ENCODE measurements at places on chromosomes 7 and 10.

DNA sequence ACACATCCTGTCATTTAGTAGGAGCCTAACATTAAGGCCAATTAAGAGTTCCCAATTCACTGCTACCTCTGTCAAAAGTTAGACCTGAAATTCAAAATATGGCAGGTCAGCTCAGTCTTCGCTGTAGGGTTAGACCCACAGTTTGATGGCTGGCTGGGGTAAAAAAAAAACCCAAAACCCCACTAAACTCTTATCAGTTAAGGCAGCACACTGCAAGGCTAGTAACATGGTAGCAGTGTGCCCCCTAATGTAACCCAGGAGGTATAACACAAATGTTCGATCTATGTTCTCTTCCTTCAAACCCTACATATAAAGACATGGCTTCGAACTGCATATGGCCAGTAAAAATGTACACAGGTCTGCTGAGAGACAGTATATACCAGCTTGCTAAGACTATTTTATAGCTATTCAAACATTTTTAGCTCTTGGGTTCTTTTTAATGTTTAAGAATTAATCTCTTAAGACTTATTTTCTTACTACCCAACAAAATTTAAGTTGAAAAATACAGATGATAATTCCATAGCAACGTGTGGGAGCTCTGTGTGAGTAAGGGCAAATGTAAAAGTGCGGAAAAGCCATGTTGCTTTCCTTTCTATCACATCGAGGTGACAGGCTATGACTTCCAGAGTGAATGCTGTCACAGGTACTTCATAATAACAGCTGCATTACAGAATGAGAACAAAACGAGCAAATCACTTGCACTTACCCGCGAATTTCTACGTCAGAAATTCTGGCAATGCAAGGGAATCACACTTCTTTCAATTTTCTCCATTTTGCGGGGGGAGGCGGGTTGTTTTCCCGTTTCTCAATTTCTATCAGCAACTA lies 168.4 kb upstream of the IMMP2L start:
- no peak for DNase-seq

DNA sequence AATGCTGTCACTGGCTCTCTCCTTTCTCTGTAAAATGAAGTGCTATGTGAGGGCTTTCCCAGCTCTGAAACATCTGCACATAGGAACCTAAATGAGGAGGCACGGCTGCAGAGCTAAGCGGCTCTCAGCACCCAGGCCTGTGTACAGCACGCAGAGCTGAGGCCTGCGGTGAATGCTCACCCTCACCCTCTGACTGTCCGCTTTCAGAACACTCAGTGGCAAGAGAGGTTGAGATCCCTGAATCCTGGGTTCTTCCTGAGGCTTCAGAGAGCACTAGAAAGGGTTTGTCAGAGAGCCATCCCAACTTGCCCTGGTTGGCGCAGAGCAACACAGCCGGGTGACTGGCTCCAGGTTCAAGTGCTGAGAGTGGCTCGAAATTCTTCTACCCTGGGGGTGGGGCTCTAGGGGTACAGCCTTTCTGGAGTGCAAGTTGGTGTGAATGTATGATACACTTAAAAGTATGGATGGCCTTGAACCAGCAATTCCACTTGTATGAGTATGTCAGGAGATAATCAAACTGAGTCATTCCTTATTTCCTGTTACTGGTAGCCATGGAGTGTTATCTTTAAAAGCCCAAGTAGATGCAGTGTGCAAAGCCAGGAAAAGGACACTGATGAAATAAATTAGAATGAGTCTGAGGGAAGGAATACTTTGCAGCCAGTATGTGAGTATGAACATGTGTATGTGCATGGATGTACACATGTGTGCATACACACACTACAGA lies 1.7 kb upstream of the CCDC201 start:
- DNase-seq, result no peak

DNA sequence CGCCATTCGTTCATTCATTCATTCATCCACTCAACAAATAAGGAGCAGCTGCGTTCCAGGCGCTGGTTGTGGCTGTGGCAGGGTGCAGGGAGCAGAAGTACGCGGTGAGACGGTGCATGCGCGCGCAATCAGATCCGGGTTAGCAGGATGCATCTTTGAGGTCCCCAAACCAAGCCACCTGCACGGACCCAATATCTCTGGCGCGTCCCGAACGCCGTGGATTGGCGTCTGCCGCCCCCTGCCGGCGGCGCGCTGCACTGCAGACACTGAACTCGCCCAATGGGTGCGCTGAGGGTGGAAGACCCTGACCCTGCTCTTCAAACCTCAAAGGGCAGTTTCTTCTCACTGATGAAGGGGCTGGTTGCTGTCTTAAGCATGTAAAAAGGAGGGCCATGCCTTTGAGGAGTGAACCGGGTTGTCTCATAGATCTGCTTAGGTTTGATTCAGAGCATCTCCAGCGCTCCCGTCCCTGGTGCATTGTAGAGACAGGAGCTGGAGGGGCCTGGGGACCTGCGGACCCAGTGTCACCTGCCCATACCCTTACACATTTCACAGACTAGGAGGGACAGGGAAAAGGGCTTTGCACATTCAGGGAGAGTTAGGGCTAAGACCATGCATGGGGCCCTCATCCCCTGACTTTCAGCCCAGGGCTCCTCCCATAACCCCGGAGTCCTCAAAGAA lies 102.5 kb downstream of the RAMP3 start:
- peak; percentile 79 for DNase-seq

DNA sequence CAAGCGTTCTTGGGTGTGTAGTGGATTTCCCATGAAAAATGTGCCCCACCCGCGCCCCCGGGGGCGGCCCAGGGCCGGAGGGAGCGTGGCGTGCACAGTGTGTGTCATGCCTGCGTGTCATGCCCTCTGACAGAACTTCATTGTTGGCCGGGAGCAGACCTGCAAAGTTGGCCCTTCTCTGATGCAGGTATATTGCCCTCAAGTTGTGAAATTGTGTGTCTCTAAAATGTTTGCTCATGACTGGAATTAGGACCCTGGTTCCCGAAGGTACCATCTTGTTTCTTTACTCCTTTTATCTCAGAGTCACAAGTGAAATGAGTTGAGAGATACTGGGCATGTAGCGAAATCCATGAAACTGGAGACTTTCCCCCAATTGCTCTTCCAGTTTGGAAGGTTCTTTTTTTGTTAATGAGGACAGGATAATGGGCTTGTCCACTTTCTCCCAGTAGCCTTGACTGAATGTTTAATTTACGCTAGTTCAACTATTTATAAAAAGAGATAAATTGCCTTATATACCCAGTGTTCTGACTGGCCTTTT lies 26.2 kb downstream of the ADK start:
- peak; percentile 53 for DNase-seq

- no peak for DNase-seq
Observed at GRCh38 chr7:84073186-84073875, 121.3 kb downstream of the SEMA3A start.

- no peak for DNase-seq
Observed at GRCh38 chr7:28581351-28581750, 169.0 kb downstream of the CREB5 start.

DNA sequence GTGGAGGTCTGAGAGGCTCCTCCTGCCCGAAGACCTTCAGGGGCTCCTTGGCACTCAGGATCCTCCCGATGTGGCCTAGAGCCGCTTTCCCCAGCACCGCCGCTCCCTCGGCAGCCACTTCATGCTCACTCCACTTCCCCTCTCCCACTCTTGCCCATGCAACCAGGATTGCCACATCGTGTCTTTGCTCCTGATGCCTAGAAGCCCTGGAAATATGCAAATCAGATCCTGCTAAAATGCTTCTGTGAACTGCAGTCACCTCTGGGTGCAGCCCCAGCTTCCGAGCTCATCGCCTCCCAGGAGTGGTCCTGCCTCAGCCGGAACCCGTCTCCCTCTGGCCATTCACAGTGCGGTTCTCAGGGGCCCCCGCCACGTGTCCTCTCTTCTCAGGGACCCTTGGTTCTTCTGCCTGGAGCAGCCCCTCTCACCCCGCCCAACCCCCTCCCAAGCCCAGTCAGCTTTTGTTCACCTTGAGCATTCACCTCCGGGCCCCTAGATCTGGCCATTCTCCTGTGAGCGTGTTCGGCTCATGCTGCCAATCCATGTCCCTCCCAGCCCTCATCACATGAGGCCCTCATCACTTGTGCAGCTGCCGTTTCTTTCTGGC lies 175.5 kb downstream of the ADARB2 start:
- DNase-seq, result no peak

DNA sequence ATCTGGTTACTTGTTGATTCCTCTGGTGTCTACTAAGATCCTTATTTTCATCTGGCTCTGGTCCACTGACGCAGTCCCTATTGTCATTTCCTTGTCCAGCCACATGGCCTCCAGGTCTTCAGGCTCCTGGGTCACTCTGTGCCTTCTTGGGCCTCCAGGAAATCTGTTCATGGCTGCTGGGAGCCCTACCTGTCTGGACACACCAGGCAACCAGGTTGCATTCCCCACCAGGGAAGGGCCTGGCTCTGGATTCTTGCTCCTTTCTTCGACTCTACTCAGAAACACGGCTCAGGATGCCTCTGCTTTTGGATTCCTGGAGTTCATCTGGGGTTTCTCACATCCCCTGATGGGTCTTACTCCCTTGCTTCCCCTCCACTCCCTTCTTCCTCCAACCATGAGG lies 8.0 kb upstream of the PPIF start:
- DNase-seq, result no peak

DNA sequence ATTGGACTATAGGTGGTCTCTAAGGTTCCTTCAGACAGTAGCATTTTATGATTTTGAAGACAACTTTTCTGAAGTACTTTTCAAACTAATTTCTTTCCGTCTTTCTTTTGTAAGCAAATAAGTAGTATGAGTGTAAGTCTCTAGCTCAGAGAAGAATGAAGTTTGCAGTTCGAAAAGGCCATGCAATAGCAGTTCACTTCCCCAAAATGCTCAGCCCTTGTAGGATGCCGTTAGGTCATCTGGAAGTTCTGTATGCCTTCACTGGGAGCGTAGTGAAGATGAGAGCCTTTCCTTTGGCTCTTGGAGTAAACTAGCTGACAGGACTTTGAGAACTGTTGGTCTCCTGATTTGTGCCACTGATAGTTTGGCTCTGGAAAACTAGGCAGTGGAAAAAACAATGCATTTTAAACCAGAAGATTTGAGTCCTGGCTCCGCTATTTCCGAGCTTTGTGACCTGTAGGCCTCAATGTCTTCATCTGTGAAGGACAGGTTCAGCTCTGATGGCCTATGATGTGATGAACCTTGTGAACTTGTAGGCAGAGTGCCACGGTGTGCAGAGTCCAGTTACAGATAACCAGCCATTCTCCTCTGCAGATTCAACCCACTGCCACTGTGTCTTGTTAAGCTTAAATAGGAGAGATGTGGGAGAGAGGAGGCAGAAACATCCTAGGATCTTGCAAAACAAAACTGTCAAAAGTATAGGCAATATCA lies 18.8 kb downstream of the SGPL1 start:
- DNase-seq, result no peak

- no peak for DNase-seq
Observed at GRCh38 chr7:460374-461116, 59.1 kb downstream of the PDGFA start.

DNA sequence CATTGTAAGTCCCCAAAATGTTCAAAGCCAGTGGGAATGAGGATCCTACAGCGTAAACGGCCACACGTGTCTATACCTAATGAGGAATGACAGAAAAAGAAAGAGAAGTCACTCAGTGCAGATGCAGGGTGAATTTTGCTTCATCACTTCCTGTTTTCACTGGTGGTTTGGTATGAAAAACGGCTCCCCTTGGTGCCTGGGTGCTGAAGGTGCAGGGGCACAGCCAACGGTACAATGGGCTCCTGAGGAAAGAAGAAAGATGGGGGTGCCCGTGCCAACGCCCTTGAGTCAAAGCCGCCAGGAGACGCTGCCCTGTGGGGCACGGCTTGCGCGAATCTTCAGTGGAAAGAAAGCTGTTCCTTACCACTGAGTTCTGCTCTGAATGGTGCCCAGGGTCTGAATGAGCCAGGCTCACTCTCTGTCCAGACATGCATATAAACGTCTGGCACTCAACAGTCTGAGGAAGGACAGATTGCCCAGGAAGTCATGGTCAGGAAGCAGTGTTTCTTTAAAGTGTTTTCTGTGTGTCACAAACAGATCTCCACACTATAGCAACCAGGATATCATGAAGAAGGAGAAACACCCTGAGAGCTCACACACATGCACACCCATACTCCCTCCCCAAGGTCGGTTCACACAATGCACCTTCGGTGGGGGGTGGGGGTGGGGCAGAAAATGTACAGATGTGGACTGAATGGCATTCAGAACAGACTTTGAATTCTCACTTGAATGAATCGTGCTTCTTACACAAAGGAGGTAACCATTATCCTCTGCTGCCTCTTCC lies 105.8 kb downstream of the ELMO1 start:
- peak; percentile 74 for DNase-seq

All from activated CD4-positive, alpha-beta T cell treated with anti-CD3 and anti-CD28 coated beads, Interleukin-2, amount 50 U/mL, for 48 hours (primary cell).